ENCODE measurements at places on chromosomes 6 and 20.

DNA sequence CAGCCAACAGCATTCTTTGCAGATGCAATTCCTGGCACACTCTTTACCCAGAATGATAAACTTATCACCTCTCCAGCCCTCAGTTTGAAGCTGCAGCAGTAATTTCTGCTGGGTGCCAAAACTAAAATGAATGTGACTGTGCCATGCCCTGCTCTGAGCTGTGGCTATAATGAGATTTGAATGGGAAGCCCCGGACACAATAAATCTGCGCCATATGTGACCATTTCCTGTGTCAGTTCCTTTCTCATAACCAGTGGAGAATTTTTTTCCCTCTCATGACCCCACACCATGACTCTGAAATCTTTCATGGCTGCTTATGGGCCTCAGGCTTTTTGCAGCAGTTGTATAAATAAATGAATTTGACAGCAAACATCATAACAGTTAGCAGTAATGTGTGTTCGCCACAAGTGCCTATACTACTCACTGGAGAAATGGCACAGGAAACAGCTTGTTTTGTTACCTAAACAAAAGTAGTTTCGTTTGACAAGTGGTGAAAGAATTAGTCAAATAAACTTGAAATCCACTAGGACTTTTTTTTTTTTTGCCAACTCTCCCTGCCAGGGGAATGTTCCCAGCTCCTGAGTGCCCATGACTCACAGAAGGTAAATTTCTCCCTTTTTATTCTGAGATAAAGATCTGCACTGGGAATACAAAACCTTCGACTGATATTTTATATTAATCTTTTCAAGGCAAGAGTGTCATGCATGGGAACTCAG, 408.4 kb downstream of the PKHD1 start:
- DNase-seq: no peak

GRCh38 chr20:37540001-37540400, 12.3 kb upstream of the BLCAP start:
- DNase-seq: no peak

DNA sequence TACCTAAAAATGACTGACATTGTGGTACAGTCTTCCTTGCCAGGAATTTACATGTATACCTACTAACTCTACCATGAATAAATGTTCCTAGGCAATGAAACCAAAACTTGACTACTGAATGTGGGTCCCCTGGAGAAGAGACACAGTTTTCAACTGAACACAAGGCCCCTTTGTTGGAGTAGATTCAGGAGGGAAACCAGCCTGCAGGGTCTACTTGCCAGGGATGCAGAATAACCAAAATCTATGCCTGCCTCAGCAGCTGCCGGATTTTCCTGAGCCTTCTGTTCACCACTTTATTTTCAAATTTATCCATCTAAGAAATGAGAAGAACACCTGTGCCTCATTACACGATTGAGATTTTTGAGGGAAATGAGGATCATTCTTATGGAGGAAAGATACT, 211.9 kb downstream of the GRM1 start:
- DNase-seq: no peak

- DNase-seq: no peak
Measured at GRCh38 chr6:70421509-70421908, 8.2 kb downstream of the FAM135A start.

- no peak for DNase-seq
Measured at GRCh38 chr20:19824861-19825260, 66.8 kb downstream of the RIN2 start.

- DNase-seq: no peak
Measured at GRCh38 chr6:109024784-109025183, 69.9 kb downstream of the SESN1 start.

GRCh38 chr6:155117785-155118184, 122.7 kb downstream of the TIAM2 start:
- DNase-seq: no peak

GRCh38 chr20:61737812-61738443, 327.8 kb downstream of the TAF4 start:
- no peak for DNase-seq

- DNase-seq: no peak
Measured at GRCh38 chr6:69019832-69020231, 384.8 kb downstream of the ADGRB3 start.

- no peak for DNase-seq
Measured at GRCh38 chr20:217266-217665, 9.8 kb upstream of the DEFB129 start.

GRCh38 chr20:51562332-51563173, 20.0 kb upstream of the NFATC2 start:
- DNase-seq: no peak

DNA sequence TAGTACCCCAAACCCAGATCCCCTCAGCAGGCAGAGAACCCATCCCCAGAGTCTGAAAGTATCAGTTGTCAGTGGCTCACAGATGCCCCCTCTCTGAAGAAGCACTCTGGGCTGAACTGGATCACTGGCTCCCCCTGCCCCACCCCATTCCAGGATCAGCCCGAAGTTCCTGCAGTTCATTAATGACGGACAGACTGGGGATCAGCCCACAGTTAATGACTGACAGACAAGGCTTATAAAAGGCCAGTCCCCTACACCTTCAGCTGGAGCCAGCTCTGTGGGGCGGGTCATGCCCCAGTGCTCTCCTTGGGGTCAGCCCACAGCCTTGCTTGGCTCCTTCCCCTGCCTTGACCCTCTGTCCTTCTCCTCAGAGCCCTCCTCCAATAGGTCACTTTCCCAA, 21.7 kb downstream of the KIAA1755 start:
- no peak for DNase-seq

- no peak for DNase-seq
Measured at GRCh38 chr6:152341596-152341995, 295.6 kb downstream of the SYNE1 start.

- DNase-seq: no peak
Measured at GRCh38 chr6:26561533-26562466, 23.6 kb downstream of the HMGN4 start.

GRCh38 chr20:59340201-59340885, 39.9 kb downstream of the EDN3 start:
- no peak for DNase-seq

GRCh38 chr20:54199283-54199682, 8.6 kb upstream of the PFDN4 start:
- no peak for DNase-seq

GRCh38 chr6:95208621-95209020, 368.7 kb upstream of the MANEA start:
- DNase-seq: no peak

- no peak for DNase-seq
Measured at GRCh38 chr6:8108759-8109539, 6.6 kb upstream of the EEF1E1 start.

DNA sequence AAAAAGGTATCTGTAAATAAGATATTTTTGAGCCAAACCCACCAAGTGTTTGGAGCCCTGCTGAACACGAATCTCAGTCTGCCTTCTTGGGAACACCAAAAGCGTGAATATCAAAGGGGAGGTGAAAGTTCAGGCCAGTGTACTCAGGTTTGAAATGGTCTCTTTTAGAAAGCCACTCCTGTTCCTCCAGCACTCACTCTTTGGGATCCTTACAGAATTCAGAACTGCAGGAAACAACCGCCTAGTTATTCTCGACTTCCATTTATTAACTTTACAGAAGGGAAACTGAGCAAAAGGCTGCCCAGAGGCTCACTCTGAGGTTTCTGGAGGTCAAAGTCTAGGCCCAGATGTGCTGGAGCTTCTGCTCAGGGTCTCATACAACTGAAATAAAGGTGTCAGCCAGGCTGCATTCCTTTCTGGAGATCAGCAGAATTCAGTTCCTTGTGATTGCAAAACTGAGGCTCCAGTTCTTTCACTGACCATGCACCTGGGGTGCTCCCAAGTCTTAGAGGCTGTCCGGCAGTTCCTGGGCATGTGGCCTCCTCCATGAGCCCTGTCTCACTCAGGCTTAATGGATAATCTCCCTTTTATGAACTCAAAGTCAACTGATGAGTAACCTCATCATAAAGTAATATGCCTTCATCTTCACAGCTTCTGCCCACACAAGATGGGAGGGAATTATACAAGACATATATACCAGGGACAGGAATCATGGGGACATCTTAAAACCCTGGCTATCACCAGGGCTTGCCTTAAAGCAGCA, 65.5 kb upstream of the TNFAIP3 start:
- DNase-seq: no peak

DNA sequence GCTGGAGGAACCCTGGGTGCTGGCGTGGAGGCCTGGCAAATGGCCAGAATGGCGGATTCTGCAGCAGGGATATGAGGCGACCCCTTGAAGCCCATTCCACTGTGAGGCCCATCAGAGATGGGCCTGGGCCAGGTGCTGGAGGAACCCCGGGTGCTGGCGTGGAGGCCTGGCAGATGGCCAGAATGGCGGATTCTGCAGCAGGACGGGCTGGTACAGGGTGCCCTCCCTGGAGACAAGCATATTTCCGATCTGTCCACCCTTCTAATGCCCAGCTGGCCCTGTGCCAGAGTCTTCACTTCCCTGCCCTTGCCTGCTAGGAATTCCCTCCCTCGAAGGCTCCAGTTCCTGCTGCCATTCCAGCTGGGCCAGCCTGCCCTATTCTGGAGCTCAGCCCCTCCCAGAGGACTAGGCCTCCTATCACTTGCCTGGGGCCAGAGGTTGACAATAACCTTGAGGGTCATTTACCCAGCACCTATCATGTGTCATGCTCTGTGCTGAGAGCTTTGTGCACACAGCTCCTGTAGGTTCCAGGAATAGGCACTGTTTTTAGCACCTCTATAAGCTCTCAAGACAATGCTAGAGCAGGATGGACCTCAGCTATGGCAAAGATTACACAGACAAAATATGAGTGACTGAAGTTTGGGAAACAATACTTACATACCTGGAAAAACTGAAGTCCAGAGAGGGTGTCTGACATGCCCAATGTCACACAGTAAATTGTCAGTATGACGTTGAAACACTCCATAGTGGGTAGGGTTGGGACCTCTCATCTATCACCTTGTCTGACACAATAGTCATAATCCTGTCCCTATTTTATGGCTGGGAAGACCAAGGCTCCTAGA, 21.4 kb downstream of the SUN5 start:
- DNase-seq: no peak

DNA sequence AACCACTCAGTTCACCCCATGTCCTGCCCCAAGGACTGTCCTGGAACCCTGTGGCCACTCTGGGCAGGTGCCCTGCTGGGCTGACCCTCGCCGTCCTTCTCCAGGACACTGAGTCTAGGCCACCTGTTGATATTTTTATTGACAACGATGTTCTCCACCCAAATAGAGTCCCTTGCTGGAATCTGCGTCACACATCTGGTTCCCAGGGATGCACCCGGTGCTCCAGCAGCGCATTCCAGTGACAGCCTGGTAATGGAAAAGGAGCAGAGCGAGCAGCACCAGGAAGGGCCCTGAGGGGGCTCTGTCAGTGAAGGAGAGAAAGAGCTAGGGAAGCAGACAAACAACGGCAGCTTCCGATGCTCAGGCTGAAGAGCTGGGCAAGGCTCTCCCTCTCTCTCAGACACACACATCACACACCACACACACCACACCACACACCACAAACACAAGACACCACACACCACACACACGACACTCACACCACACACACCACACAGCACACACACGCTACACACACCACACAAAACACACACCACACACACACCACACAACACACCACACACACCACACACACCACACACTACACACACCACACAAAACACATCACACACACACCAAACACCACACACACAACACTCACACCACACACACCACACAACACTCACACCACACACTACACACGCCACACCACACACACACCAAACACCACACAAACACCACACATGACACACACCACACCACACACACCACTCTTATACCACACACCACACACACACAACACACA, 117.9 kb upstream of the THBS2 start:
- no peak for DNase-seq
